ENCODE measurements at places on chromosomes 1 and 21. TPM values are rescaled to one million over a fixed set of nuclear protein-coding genes. Genes with fewer than 3 reads are reported as not detected.

The TLCD4 gene
- 91.6 TPM for total RNA-seq

The TDRD10 gene
- total RNA-seq = 5.0 TPM

The FCER1G gene
- total RNA-seq = 11.4 TPM

The NBPF14 gene
- 11.9 TPM for total RNA-seq

The B3GALT2 gene
- total RNA-seq = 30.3 TPM

DNA sequence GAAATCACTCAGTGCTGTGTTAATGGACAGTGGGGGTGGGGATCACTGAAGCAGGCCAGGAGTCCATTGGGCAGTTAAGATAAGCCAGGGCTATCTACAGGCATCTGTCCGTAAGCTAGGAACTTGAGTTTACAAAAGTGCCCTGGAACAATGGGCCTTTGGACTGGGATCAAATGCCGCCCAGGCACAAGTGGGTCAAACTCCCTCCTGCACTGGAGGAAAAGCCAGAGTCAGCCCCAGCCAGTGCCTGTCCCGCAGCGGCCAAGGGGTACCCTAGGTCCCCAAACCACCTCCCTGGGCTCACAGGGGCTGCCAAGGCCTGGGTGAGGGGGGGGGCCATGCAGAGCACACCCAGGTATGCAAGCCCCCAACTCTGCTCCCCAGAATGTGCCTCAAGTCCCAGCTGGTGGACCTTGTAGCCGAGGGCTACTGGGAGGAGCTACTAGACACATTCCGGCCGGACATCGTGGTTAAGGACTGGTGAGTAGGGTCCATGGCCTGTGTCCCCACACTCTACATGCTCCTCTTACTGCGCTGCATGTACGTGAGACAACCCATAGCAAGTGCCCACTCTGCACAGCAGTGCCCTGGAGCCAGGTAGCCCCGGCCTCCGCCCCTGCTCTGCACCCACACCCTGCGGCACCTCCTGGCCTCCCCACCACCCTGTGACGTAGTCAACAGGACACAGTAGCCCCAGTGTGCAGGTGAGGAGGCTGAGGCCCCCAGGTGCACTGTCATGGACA lies 7.7 kb downstream of the FBXO6 start:
- no peak for DNase-seq

DNA sequence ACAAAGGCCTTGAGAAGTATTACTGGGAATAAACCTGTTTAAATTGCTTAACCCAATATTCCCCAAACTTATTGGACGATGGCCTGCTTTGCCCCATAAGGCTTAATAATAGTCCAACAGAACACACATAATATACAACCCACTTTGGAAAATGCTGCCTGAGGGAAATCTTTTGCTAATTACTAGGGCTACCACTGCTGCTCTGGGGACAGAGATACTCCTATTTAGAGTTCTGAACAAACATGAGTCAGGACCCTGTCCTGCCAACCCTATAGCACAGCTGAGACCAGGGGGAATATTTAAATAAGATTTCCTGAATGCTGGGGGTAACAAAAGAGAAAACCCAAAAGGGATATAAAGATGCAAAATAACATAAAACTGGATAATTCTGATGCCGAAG lies 139.1 kb downstream of the BRINP2 start:
- no peak for DNase-seq

- DNase-seq = peak; percentile 79
Observed at GRCh38 chr1:39091845-39092645, 65.9 kb downstream of the NDUFS5 start.

DNA sequence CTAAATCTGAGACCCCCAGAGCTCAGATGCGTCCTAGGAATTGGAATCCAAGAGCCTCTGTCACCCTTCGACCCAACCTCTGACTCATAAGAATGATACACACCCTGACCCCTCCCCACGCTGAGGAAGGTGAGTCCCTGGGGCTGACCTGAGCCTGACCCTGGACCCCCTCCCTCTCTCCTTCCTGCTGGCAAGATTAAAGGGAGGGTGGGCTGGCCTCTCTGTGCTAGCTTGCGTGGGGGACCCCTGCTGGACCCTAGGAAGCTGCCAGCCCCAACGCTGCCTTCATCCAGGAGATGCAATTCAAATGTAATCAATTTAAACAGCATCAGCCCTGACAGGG lies 627 bp downstream of the PLEKHA6 start:
- DNase-seq = no peak

DNA sequence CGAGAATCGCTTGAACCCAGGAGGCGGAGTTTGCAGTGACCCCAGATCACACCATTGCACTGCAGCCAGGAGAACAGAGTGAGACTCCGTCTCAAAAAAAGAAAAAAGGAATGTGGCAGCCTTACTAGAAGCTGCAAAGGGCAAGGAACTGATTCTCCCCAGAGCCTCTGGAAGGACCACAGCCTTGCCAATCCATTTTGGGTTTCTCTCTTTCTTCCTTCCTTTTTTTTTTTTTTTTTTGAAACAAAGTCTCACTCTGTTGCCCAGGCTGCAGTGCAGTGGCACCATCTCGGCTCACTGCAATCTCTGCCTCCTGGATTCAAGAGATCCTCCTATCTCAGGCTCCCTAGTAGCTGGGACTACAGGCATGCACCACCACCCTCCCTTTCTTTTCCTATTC lies 9.9 kb upstream of the IFNGR2 start:
- no peak for DNase-seq

DNA sequence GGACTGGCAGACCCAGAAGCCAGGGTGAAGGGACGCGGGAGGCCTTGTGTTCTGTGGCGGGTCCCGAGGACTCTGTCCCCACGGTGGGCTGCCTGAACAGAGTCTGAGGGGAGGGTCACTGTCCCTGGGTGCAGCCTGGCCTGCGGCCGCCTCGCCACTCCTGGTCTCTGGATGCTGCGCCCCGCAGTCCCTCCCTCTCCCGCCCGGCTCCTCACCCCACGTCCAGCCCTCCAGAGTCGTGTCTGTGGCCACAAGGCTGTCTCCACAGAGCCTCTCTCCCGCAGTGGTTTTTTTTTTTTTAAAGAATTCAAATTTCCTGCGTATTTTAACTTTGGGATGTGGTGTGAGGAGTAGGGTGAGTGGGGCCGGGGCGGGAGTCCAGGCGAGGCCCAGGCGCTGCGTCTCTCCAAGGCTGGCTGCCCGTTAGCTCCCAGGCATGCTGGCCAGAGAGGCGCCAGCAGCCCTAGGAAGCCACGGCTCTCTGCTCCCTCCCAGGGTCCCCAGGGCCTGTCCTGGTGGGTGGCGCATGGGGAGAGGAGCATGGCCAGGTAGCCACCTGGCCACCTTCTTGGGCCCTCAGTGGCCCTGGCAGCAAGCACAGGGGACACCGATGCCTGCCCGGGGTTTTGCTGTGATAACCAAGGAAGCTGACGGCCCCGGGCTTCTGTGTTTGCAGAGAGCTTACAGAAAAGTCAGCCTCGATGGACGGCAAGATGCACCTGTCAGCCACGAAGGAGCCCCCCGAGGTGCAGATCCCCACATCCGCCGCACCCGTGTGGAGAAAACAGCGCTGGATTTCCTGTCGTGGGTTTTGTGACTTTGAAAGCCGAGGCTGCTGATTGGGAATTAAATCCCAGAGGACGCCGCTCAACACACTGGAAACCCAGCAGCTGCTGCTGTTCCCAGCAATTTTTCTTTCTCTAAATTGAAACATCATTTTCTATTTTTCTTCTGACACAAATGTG lies 72.8 kb downstream of the MORN1 start:
- no peak for DNase-seq

Measured in cardiac septum (tissue), 1 donor.